ENCODE measurements at places on chromosomes 1 and 21. TPM values are rescaled to one million over a fixed set of nuclear protein-coding genes. Genes with fewer than 3 reads are reported as not detected.

Gene RSPO1
- 0.71 TPM for total RNA-seq

- DNase-seq = no peak
These were observed 23.9 kb upstream of the SIPA1L2 start for GRCh38 chr1:232653789-232654188.

- peak; percentile 47 for DNase-seq
These were observed 352.5 kb upstream of the VAMP3 start for GRCh38 chr1:7418442-7419080.

DNA sequence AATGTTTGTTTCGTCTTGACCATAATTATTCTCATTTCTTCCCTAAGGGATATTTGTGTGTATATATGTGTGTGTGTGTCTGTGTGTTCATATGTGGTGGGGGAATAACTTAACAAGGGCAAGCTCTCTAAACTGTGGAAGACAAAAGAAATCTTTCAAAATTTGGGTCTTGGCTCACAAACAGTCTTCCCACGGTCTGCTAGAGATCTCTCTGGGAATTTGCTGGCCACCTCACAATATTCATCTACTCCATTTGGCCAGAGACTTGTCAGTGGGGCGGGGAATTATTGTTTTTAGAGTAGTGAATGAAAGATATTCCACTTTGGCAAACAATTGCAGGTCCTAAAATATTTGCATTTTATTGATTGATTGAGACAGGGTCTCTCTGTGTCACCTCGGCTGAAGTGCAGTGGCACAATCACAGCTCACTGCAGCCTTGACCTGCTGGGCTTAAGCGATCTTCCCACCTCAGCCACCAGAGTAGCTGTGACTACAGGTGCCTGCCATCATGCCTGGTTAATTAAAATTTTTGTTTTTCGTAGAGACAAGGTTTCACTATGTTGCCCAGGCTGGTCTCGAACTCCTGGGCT, 8.0 kb upstream of the EIF2B3 start:
- no peak for DNase-seq

GRCh38 chr21:42591170-42591869, 62.1 kb upstream of the PDE9A start:
- DNase-seq = no peak

- DNase-seq = no peak
These were observed 3.0 kb upstream of the SMIM11 start for GRCh38 chr21:34372321-34372720.

- no peak for DNase-seq
These were observed 108.4 kb upstream of the DAB1 start for GRCh38 chr1:57532299-57532698.

DNA sequence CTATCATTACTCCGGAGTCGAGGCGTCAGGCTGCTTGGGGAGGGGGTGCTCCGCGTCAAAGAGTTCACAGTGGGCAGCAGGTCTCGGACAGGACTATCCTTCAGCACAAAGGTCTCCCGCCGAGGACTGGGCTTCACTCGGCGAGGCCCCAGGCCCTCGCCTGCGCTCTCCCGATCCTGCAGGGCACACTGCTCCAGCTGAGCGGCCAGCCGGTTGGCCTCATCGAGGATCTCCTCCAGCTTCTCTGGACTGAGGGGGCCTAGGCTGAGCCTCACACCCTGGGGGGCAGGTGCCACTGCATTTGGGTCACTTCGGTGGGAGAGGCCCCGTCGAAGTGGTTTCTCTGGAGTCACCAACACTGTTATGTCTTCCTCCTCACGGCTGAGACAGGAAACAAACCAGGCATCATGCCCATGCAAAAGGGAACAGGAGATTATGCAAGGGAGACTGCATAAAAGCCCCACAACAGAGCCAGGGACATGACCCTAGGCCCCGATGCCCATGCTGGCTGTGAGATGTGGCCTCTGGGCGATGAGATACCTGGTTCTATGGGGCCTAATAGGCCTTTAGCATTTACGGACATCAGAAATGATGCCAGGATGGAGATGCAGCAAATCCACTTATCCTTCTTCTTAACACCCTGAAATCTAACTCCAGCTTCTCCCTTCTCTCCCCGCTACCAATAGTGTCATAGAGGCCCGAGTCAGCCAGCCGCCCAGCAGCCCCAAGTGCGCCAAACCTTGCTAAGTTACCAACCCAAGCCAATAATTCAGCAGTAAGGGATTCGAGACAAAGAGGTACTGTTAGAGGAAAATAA, 1.1 kb downstream of the PSRC1 start:
- no peak for DNase-seq

GRCh38 chr1:87329051-87329525, 408 bp downstream of the LMO4 start:
- peak; percentile 79 for DNase-seq

- DNase-seq = no peak
These were observed 27.6 kb upstream of the CLDN14 start for GRCh38 chr21:36507397-36508018.

GRCh38 chr1:162197041-162197531, 127.6 kb downstream of the NOS1AP start:
- DNase-seq = no peak

DNA sequence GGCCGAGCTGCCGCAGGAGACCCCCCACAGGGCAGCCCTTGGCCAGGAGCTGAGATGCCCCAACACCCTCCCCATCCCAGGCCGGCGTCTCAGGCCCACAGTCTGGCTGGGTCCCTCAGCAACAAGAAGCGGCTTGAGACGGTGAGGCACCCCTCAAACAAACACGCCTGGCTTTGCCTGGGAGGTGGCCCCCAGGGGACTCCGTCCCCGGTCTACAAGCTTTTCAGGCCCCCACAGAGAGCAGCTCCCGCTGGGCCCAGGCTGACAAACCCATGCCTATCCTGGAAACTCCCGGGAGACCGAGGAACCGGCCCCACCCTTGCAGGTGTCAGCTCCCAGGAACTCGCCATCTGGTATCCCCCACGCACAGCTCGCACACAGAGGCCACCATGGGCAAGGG, 67.0 kb downstream of the ARHGEF16 start:
- DNase-seq = no peak

Gene TSTD1
- total RNA-seq = 10.5 TPM

DNA sequence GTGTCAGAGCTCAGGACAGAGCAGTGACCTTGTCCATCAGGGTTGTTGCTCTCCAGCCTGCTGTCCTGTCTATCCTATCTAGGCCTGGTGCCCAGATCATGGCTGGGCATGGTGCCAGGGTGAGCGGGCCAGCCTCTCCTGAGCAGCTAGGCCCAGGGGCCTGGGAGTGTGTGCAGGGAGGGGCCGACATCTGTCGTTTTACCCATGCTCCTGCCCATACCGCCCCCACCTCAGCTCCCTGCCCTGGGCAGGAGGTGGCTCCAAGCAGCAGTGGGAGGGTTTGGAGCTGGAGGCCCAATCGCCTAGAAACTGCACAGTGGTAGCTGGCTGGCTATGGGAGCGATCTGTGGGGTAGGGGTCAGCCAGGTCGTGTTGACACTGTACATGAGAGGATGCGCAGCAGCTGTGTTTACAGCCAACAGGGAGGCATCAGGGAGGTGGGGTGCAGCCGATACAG, 6.5 kb downstream of the INSRR start:
- peak; percentile 79 for DNase-seq

All from sigmoid colon (tissue), 7 donors.